ENCODE measurements at places on chromosomes 1 and 21.

DNA sequence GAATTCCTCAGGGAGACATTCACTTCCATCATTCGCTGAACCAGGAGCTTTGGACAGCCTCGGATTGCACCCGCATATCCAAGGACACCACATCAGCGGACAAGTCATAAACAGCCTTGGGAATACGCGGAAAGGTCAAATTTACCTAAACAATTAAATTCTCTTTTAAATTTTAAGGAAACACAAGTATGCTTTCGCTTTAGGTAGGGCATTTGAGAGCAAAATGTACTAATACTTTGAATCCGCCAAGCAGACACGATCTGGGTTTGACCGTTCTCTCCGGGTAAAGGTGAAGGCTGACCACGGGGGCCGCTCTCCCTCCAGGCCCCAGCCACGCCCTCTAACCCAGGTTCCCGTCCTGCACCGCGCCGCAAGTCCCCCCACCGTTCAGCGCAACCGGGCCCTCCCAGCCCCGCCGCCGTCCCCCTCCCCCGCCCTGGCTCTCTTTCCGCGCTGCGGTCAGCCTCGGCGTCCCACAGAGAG lies 479 bp upstream of the ACADM start:
- peak; percentile 47 for DNase-seq

- DNase-seq = no peak
These were observed 210.3 kb downstream of the KCTD3 start for GRCh38 chr1:215777370-215777925.

- no peak for DNase-seq
These were observed 732 bp downstream of the ABCG1 start for GRCh38 chr21:42219606-42220137.

- DNase-seq = no peak
These were observed 15.9 kb downstream of the BMP8A start for GRCh38 chr1:39507230-39507928.

GRCh38 chr1:41359211-41360073 lies 1.8 kb upstream of the FOXO6 start:
- DNase-seq = no peak

GRCh38 chr21:43374228-43374885 lies 52.6 kb downstream of the SIK1 start:
- DNase-seq = no peak

- no peak for DNase-seq
These were observed 86.3 kb downstream of the SEC16B start for GRCh38 chr1:177883581-177883980.

DNA sequence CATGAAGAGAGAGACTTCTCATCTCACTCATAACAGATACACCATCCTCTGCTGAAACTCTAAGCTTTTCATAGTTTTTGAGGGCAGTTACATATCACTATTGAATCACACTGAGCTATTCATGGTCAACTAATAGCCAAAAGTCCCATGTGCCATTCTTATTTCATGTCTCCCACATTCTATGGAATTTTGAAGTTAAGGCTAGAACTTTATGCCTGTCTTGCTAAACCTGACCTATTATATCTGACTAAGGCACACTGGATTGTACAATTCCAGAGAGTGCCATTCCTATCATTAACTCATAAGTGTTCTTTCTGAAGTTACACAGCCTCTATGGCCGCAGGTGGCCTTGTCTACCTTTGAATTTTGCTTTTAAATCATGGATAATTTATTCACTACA lies 254.3 kb downstream of the PTPRC start:
- DNase-seq = no peak

DNA sequence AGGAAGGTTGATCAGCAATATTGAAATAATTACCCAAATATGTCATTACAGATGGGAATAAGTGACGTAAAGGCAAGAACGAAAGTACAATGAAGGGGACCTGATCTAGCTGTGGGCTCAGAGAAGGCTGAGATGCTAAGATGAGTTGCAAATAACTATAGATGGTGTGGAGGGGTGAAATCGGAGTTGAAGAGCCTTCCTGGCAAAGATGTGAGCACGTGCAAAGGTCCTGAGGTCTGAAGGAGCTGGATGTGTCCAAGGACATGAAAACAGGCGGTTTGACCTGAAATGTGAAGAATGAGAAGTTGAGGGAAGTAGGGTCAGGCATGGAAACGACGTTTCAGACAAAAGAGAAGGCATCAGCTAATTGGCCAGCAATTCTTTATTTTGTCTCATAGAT lies 61.6 kb upstream of the SLC45A1 start:
- DNase-seq = no peak

GRCh38 chr1:150536836-150537731 lies 12.1 kb upstream of the ADAMTSL4 start:
- no peak for DNase-seq

GRCh38 chr1:184260382-184260781 lies 126.4 kb upstream of the C1orf21 start:
- DNase-seq = no peak

GRCh38 chr1:33637846-33638440 lies 165.5 kb downstream of the ZSCAN20 start:
- no peak for DNase-seq

DNA sequence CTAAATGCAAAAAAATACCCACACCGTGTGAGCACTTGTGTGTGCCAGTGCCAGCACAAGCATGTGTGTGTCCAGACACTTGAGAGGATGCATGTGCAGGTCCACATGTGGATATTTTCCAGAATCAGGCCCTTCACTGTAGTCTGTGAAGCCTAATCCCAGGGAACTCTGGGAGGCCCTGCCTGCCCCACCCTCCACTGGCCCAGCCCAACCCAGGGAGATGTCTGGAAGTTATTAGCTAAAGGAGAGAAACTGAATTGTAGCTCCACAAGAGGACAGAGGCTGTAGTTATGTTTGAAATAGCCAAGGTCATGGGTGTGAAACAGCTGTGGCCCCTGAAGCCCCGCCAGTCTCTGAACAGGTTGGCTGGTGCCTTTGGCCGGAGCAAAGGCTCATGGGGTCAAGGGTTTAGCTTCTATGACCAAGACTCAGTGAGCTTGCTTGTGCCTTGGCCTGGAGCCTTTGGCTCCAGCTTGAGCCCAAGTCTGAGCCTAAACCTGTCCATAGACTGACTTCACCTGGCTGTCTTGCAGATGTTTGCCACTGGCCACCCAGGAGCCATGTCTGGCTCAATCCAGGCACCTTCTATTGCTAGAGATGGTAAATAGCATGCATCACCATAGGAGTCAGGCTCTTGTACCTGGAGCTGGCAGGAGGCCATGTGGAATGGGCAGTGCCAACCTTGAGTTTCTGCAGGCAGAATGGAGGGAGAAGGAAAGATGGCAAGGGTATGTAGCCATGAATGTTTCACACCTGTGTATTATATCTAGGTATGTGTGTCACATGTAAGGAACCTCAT lies 69.9 kb downstream of the TMEM53 start:
- no peak for DNase-seq
